ENCODE measurements at places on chromosomes 5 and 9.

DNA sequence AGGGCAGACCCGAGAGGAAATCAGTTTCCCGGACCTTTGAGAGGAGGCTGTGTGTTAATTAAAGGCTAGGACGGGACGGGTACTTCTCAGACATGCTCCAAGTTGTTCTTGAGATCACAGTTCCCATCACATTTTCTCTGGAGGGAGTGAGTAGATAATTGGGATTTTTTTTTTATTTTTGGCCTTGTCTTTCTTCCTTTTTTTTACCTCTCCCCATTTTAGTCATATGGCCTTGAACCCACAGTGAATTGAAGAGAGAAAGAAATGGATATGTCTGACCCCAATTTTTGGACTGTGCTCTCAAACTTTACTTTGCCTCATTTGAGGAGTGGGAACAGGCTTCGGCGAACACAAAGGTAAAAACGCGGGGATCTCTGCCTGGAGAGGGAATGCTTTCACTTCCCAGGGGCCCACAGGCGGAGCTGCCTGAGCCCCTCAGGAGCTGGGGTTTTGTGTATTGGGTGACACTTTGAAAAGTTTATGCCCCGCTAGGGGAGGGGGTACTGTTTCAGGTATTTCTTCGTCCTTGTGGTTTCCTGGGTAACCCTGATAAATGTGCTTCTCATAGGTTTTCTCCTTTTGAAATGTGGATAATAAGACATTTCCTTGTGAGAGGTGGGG is 191.8 kb downstream of the CD180 start:
- DNase-seq = no peak

DNA sequence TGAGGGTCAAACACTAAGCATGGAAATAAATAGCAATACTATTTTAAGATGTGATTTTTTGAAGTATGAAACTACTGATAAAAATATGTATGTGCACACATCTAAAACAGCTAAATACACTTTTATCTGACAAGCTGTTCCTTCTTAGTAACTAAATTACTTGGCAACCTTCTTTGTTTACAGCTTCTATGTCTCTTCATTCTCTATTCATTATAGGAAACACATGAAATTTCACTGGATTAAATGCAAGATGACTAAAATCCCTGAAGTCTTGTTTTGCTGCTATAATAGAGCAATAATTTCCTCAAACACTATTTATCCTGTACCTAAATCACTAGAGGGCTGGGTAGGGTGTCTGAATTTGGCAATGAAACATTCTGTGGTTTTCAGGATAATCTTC is 11.7 kb downstream of the RICTOR start:
- DNase-seq = no peak

- no peak for DNase-seq
Observed at GRCh38 chr5:88436290-88436689, 167.6 kb upstream of the TMEM161B start.

- DNase-seq = no peak
Observed at GRCh38 chr5:117657541-117657940, 1082.9 kb upstream of the SEMA6A start.

- no peak for DNase-seq
Observed at GRCh38 chr9:77978086-77978781, 53.4 kb downstream of the GNAQ start.

GRCh38 chr5:174291162-174291561 is 245.7 kb downstream of the NSG2 start:
- no peak for DNase-seq

DNA sequence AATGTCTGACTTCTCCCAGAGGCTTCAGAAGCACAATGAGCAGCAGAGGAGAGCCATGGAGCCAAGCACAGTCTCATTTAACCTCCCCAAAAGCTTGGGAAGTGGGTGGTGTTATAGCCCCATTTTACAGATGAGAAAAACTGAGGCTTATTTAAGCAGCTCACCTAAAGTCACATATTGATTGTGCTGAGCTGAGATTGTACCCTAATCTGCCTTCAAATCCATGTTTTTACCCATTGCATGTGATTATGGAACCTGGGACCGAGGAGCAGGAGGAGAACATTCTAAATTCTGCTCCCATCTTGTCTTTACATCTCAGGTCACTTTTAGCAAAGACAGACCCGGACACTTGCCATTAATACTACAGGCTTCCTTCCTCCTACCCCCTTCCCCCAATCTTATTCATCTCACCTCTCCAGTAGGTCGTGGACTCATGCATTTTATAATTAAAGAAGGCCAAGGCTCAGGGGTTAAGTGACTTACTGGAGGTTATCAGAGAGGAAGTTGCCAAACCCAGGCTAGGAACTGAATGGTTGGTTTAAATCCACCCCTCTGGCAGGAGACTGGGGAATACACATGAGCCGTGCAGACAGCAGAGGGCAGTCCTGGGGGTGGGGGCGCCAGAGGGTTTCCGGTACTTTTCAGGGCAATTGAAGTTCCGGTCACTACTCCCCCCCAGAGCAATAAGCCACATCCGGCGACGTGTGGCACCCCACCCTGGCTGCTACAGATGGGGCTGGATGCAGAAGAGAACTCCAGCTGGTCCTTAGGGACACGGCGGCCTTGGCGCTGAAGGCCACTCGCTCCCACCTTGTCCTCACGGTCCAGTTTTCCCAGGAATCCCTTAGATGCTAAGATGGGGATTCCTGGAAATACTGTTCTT is 51.0 kb upstream of the IL17B start:
- no peak for DNase-seq

DNA sequence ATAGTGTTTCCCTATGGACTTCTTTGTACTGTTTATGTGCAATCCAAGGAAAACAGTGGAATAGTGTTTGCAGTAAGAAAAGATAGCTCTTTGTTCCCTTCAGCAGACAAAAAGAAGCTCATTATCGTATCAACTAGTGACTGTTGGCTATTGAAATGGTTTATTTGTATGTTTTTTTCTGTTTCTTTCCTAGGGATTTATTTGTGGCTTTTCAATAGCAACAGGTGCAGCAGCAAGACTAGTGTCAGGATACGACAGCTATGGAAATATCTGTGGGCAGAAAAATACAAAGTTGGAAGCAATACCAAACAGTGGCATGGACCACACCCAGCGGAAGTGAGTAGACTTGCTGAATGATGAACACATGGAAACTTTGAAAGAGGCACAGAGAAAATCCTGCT is 65.1 kb downstream of the SLC44A1 start:
- DNase-seq = no peak

DNA sequence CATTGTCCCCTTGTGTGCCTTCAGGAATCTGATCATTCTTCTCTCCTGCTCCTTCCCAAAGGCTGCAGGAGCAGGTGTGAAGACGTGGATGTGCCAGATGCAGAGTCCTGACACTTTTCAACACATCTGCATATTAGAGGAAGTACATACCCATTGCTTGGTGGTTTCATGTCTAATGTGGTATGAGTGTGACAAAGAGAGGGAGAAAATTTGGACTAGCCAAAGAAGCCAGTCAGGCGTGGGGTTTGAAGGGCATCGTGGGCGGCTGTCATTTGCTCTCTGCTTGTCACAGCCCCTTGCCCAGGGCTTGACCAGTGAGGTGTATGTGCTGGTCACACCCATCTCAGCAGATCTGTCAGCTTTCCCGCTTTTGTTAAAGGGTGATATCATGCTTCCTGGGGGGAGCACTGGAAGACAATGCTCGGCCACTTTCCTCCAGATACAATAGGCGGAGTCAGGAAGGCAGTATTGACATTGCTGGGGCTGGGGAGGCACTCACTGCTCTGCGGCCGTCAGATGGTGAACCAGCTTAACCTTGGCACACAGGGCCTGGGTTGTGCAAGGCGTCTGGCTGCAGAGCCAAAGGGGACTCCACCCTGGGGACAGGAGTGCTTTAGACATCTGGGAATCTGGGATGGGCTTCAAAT is 8.6 kb downstream of the TEK start:
- no peak for DNase-seq

GRCh38 chr9:130675396-130675795 is 11.0 kb downstream of the PRDM12 start:
- no peak for DNase-seq

- no peak for DNase-seq
Observed at GRCh38 chr9:112784020-112784785, 33.6 kb downstream of the SNX30 start.

GRCh38 chr5:118577621-118578020 is 410.7 kb downstream of the DTWD2 start:
- DNase-seq = no peak

- DNase-seq = no peak
Observed at GRCh38 chr9:3087697-3088096, 243.8 kb upstream of the PUM3 start.

DNA sequence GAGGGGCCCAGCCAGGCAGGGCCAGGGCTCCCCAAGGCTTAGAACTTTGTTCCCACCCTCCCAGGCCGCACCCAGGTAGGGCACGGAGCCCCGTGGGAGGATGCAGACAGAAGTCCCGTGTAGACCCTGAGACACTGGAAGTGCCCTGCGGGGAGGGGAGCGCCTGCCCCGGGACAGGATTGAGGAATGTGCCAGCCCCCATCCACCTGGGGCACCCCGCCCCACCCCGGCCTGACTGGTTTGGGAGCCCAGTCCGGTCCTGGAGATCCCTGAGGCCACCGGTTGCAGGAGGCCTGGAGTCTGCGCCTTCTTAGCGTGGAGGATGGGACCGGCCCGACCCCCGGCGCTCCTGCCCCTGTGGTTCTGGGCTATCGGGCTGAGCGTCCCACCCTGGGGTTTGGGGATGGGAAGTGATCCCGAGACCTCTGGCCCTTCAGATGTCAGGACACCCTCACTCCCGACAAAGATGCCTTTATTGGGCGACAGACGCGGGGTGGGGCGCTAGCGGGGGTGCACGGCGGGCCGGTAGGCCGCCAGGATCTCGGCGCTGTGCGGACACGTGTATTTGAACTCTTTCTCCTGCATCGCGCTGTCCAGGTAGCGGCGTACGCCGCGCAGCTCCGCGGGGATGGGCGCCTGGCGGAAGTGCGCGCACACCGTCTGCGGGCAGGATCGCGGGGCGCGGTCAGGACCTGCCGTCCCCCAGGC is 2.0 kb downstream of the CLIC3 start:
- DNase-seq = no peak

DNA sequence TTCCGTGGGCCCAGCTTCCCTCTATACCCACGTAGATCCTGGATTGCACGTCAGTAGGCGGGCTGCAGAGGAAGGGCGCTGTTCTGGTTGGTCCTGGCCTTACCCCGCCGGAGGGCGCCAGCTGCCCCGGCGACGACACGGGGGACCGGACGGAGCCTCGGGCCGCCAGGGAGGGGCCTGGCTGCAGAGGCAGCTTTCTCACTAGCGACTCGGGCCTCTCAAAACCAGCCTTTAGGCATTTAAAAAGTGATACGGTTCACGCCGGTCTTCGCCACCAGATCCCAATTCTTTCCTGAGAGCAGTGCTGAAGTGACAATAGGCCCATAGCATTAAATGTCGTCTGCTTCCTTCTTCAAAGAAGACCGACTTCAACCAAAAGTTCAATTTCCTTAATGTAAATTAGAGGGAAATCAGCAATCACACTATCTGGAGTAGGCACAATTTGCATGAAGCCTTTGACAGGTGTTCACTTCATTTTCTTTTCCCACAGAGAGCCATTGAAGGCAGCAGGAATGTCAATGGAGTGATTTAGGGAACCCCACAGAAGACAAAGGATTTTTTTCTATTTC is 17.6 kb upstream of the UBE2D2 start:
- peak; percentile 3 for DNase-seq

DNA sequence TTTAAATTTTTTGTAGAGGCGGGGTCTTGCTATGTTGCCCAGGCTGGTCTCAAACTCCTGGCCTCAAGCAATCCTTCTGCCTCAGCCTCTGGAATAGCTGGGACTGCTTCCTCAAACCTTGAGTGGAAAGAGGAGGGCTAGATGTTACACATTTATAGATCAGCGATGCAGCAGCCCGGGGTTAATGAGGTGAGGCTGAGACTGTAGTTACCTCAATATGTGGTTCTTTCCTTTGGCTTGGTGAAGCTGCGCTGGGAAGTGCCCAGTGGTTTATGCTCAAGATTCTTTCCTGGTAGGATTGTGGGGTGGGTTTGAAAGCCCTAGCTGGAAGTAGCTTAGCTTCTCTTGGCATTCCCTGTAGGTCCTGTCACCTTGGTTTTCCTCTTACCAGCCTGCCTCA is 22.5 kb downstream of the ZNF618 start:
- DNase-seq = no peak

DNA sequence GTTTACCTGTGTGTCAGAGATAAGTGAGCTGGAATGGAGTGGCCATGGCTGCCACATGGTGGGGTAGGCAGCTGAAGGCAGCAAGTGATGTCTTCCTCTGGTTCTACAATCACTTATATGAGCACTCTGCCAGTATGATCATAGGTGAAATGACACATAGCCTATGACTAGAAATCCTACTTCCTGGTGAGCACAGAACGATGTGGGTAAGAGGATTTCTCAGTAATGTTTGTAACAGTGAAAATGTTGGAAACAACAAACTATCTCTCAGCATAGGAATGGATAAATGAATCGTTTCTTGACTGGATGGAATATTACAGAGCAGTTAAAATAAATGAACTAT is 187.0 kb upstream of the S1PR3 start:
- no peak for DNase-seq

DNA sequence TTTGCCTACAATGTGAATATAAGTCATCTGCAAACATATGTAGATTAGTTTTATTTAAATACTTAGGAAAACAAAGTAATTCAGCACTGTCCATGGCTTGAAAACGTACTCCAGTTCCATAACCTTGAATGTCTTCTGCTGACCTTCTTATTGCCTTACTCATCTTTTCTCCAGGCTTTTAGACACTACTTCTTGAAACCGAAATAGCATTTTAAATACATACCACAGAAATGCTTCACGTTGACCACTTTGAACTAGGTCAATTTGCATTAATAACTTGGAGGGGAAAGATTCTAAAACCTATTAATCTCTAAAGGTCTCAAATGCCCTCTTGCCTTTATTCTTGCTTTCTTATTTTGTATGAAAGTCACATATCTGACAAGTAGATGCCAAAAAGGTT is 995.4 kb upstream of the ACO1 start:
- no peak for DNase-seq

- DNase-seq = no peak
Observed at GRCh38 chr9:211557-211956, 3.1 kb upstream of the DOCK8 start.
